ENCODE measurements at places on chromosomes 7 and 10. TPM values are rescaled to one million over a fixed set of nuclear protein-coding genes. Genes with fewer than 3 reads are reported as not detected.

GRCh38 chr10:86082556-86082955 lies 284.0 kb downstream of the GRID1 start:
- no peak for DNase-seq

EBF3 gene
- 3.4 TPM for total RNA-seq

DNA sequence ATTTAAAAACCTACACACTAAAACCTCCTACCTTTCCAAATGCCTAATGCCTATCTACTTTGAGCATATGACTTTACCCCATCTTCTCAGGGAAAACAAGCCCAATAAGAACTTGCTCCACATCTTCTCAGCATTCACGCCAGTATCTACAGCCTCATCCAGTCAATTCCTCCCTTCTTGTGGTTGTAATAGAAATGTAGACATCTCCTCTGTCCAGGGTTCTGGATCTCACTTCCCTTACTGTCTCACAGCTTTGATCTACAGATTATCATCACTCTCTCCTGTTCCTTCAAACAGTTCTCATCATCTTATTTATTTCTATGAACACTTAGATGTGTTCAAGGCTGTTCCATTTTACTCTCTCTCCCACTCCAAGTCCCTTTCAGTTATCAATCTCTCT lies 70.4 kb upstream of the NOBOX start:
- no peak for DNase-seq

DNA sequence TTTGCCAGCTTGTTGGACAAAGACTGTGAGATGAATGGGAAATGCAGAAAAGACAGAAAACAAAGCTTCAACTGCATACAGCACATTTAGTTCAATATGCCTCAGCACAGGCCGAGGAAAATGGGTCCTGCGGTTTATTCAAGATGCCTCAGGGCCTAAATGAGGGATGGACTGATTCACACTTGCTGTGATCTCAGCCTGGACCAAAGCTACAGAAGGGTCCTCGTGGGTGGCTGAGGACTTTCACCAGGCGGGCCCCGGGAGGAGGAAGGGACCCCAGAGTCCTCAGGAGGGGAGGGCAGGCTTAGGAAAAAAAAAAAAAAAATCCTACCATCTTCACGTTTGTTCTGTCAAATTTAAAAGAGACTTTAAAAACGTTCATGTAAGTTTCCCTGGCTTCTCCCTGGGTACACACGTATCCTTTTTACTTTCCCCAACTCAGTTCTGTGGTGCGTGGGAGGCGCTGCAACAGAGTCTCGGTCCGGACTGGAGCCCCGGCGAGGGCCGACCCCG lies 624 bp upstream of the ZNF783 start:
- peak; percentile 88 for DNase-seq

BAG3 gene
- 9.4 TPM for total RNA-seq

DNA sequence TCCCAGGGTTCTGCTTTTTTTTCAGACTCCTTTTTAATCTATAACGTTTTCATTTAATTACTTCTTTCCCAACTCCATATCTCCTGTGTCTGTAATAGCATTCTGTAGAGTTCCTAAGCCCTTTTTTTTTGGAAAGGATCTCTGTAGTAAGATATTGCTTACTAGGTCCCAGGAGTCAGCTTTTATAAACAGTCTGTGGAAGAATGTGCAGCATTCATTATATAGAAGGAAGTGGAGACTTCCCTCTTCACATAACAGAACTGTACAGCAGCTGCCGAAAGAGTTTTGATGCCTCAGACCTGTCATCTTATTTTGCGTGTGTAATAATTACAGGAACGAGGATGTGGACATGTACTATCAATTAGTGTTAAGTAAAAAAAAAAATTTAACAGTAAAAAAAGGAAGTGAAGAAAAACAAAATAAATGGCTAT lies 7.4 kb upstream of the STEAP4 start:
- DNase-seq = no peak

EN2 gene
- total RNA-seq = 1.4 TPM

MBL2 gene
- total RNA-seq = not detected

OR6B1 gene
- total RNA-seq = not detected

DNA sequence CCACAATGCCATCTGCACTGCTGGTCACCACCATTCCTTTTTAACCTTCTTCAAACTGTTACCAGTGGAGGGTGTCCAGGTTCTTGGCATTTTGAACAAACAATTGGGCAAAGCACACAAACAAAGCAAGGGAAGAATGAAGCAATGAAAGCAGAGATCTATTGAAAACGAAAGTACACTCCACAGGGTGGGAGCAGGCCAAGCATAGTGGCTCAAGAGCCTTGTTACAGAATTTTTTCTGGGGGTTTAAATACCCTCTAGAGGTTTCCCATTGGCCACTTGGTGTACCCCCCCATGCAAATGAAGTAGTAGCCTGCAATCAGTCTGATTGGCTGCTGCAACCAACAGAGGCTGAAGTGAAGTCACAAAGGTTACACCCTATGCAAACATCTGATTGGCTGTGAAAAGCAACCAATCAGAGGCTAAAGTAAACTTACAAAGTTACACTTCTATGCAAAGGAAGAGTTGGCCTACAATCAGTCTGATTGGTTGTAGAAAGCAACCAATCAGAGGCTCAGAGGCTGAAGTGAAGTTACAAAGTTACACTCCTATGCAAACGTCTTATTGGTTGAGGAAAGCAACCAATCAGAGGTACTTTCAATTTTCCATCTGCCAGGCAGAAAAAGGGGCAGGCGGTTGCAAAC lies 103.2 kb upstream of the WAC start:
- DNase-seq = peak; percentile 13

Measured in Daoy (cell line).